ENCODE measurements at places on chromosomes 5 and 9.

- no peak for DNase-seq
Measured at GRCh38 chr5:168844922-168845296, 265.7 kb upstream of the PANK3 start.

- no peak for DNase-seq
Measured at GRCh38 chr9:35749515-35750255, 598 bp downstream of the RGP1 start.

DNA sequence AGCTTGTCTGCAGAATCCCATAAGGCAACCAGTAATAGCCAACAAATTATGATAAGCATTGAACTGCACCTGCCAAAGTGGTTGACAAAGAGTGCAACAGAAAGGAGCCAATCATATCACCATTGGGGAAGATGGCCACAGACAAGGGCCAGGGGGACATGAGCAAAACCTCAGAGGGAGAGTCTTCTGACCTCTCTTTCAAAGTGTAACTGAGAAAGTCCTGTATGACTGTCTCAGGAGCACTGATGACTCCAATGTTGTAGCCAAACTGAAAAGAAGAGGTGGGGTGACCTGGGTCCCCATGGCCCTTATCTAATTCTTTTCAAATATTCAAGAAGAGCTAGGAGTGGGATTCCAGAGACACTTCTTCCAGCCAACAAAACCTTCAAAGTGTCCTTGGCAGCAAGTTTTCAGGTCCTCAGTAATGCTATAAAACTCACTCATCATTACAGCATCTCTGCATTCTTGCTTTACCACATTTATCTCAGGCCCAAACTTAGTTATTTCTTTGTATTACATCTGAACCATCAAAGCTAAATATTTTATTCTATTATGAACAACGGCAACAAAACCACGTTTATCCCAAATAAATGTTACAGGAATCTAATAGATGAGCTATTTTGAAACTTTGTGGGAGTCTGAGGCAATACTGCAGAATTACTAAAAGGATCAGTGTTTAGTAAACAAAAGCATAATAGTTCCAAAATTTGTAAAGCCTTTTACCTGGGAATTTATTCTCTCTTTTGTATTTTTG is 24.4 kb downstream of the FBLL1 start:
- DNase-seq: no peak

GRCh38 chr9:114906922-114907571 is 23.3 kb downstream of the TNFSF8 start:
- peak; percentile 66 for DNase-seq

DNA sequence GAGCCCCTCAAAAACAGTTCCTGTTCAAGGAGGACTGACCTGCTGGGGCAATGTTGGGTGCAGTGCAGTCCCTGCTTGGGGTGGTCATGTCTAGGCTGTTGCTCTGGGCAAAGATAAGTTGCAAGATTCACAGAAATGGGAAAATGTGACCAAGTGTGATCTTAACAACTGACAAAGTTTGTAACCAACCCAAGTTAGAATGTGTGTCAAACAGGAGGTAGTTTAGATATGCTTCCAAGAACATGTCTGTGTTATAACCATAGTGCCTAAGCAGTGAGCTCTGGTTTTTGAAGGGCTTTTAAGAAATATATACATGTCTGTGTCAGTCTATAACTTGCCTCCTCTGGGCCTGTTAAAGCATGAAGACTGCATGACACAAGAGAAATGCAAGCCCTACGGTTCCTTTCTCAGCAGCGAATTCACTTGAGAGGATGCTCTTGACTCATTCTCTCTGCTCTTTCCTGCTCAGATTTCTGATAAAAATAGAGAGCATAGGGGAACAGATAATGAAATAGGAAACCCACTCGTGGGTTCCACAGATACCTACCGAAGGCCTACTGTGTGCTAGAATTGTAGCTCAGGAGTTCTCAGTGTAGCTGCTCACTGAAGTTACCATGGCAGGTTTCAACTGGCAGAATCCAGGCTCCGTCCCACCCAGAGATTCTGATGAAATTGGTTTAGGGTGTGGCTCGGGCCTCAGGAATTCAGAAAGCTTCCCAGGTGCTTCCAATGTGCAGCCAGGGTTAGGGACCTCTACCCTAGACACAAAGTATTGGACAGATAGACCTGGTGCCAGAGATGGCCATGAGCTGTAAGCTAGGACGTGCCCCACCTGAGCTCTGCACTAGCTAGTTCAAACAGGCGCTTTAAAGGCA is 52.4 kb downstream of the ARHGEF37 start:
- no peak for DNase-seq

DNA sequence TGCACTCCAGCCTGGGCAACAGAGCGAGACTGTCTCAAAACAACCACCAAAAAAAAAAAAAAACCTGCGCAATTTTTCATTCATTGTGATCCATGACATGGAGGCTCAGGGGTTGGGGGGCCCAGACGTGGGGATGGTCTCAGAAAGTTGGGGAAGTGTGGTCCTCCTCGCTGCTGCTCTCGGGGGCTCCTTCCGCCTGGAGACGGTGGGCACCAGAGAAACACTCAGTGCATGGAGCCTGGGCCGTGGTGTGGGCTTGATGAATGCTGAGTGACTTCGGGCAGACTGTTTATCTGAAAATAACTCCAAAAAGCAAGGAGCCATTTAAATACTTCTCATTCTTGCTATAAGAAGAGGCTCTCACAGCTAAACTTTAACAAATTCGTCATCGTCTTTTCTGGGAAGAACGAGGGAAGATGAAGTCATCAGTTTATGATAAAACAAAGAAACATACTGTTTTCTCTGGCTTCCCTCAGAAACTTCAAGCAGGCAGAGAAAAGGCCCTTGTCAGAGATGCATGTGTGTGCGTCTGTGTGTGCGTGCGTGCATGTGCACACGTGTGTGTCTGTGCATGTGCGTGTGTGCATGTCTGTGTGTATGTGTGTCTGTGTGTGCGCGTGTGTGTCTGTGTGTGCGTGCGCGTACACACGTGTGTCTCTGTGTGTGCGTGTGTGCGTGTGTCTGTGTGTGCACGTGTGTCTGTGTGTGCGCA is 35.0 kb downstream of the RASGEF1C start:
- no peak for DNase-seq

- DNase-seq: no peak
Measured at GRCh38 chr9:86525182-86525581, 171.0 kb upstream of the TUT7 start.

DNA sequence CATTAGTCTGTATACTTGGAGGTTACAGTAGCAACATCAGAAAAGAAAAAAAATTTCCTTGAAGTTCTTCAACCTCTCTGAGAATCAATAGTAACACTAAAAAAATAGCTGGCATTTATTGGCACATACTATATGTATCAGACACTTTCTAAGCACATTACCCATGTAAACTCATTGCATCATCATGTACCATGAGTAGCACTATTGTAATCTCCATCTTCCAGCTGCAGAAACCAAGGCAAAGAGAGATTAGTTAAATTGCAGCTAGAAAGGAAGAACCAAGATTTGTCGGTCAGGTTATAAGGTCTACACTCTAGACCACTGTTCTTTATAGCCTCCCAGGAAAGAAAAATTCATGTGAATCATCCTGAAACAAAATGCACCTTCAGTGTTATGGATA is 31.4 kb upstream of the RAB3C start:
- no peak for DNase-seq

Data from NCI-H1092 (cell line).